ENCODE measurements at places on chromosomes 2 and 18.

DNA sequence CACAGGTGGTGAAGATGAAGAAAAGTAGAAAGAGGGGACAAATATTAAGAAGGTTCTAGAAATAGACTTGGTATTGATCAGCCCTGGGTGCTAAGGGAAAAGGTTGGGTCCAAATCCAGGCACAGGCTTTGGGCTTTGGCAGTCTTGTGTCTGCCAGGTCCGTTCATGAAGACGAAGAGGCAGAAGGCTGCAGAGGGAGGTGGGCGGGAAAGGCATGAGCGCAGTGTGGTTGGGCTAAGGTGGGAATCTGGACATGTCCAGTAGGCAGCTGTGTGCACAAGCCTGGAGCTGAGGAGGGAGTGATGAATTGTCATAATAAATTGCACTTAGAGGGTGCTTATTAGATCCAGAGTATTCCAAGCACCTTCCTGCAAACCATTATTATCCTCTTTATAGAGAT is 105.7 kb upstream of the TEX51 start:
- DNase-seq, result no peak

GRCh38 chr2:152500772-152501171 is 165.8 kb downstream of the FMNL2 start:
- DNase-seq, result no peak

DNA sequence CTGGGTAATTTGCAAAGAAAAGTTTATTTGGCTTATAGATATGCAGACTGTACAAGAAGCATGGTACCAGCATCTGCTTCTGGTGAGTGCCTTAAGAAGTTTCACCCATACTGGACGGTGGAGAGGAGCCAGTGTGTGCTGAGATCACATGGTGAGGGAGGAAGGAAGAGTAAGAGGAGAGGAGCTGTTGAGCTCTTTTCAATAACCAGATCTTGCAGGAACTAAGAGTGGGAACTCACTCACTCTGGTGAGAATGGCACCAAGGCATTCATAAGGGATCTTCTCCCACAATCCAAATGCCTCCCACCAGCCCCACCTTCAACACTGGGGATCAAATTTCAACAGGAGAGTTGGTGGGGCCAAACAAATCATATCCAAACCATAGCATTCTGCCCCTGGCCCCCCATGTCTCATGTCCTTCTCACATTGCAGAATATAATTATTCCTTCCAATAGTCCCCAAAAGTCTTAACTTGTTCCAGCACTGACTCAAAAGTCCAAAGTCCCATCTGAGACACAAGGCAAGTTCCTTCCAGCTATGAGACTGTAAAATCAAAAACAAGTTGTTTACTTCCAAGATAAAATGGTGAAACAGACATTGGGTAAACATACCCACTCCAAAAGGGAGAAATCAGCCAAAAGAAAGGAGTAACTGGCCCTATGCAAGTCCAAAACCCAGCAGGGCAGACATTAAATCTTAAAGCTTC is 11.7 kb upstream of the TMEM37 start:
- no peak for DNase-seq

GRCh38 chr18:35466334-35466733 is 31.4 kb downstream of the INO80C start:
- DNase-seq, result no peak

- no peak for DNase-seq
Measured at GRCh38 chr2:58899692-58900091, 658.6 kb upstream of the FANCL start.

DNA sequence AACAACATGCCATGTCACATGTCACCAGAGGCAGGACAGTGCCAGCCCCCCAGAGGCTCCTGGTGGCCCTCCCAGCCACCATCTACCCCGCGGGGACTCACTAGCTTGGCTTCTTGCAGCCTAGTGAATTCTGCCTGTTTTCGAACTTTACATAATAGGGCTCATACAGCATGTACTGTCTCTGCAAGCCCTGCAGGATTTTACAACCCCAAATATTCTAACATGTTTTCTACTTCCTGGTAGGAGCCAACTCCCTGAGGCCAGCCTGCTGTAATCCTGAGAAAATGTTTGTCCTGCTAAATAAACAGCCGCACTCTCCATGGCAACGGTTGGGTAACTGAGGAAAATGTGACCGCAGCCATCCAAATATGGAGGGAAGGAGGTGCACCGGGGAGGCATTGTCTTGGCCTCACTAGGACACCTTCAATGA is 2.7 kb downstream of the PER2 start:
- no peak for DNase-seq

GRCh38 chr2:1625281-1626001 is 118.9 kb downstream of the PXDN start:
- DNase-seq, result no peak

GRCh38 chr18:34514238-34514637 is 195.9 kb upstream of the DTNA start:
- no peak for DNase-seq

DNA sequence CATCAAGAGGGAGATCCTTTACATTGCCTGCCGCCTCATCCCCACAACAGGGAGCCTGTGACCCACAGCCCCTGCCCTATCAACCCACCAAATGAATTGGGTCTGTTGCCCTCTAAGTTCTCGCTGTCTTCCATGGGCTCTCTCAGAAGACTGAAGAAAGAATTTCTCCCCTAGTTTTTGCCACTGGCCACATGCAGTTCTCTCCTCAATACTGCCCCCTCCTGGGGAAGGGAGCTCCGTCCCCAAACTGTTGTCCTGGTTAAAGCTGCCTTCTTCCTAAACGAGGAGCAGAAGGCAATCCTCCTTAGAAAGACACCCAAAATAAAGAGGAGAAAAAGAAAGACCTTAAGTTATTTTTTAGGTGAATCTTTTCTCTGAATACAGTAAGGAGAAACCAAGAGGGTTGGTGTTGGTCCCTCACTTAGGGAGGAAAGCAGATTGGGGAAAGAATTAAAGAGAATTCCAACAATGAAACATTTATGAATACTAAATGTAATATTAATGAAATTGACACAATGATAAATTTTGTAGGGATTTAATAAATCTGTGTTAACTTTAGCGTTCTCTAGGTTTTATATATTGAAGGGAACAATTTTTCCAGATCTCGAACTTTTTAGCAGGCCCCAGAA is 31.1 kb upstream of the SATB2 start:
- peak; percentile 11 for DNase-seq

- DNase-seq, result no peak
Measured at GRCh38 chr2:105750735-105751134, 6.0 kb downstream of the NCK2 start.

DNA sequence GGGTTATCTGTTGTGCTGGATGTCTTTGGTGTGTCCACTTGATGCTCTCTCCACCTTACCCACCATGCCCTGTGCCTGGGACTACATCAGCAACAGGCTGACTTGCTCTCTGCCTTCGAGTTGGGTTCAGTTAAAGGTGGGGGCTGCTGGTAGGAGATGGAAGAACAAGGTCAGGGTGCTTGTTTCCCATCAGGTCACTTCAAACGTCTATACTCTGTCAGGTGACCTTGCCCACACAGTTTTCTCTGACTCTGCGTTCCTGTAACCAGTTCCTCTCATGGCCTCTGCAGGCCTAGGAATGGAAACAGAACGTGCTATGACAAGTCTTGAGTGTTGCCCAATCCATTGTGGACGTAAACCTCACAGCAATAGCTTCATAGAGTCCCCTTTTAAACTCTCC is 38.4 kb upstream of the PAPOLG start:
- DNase-seq, result no peak

GRCh38 chr2:38156436-38156835 is 80.5 kb upstream of the CYP1B1 start:
- no peak for DNase-seq

DNA sequence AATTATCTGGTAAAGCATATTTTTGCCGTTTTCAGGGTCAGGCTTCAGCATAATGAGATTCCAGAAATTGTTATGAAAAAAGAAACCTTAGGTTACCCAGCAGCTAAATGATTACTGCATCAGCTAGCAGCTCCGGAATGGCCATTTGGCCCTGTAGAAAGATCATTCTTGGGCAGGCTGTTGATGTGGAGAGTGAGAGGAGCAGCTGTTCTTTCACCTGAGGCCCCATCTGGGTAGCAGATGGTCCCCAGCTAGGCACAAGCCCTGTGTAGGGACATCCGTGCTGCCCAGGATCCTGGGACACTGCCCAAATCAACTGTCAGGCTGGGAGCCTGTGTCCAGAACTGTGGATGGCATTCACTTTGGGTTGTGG is 61.8 kb downstream of the NEDD4L start:
- no peak for DNase-seq

- no peak for DNase-seq
Measured at GRCh38 chr2:197296835-197297234, 13.7 kb downstream of the ANKRD44 start.

GRCh38 chr2:61978522-61978921 is 73.0 kb downstream of the COMMD1 start:
- no peak for DNase-seq

GRCh38 chr18:683531-683930 is 26.1 kb downstream of the TYMS start:
- no peak for DNase-seq

DNA sequence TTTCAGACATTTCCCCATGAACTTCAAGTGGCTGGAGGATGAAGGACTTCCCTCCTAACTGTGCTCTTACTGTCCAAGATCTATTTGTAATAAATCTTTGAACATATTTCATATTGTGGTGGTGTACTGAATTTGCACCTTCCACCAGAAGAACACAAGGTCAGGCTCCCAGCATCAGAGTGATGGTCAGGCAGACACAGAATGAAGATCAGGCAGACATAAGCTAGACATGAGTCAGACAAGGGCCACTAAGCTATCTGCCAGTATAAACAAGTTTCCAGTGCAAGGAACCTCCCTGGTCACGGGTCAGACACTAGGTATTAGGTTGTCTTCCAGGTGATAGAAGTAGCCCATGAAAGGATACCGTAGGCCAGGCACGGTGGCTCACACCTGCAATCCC is 20.0 kb downstream of the AQP12B start:
- DNase-seq, result no peak

DNA sequence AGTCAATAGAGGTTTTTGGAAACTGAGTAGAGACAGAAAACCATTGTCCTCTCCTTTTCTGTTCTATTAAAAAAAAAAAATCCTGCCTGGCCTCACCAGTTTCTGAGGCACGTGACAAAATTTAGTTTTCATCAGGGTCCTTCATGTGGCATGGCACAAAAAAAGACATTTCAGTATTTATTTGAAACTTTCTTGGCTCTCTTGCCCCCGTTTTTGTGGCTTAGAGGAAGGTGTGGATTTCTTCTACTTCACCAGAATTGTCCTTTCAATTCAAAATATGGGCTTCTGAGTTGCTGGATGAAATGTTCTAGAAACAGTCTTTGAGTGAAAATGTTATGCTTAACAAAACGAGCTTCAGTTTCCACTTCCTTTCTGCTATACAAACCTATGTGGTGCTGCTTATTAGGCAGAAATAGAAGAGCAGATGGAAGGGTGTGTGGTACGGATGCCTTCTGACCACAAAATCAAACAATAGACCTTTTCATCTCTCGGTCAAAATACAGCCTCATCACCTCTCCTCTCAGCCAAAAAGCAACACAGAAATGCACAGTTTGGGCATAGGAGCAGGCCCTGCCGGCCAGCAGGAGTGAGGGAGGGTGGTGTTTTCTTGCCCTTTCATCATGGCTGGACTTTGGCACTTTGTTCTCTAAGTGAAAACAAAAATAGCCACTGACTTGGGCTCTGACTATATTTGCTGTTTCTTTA is 89.2 kb downstream of the SH3RF3 start:
- no peak for DNase-seq

DNA sequence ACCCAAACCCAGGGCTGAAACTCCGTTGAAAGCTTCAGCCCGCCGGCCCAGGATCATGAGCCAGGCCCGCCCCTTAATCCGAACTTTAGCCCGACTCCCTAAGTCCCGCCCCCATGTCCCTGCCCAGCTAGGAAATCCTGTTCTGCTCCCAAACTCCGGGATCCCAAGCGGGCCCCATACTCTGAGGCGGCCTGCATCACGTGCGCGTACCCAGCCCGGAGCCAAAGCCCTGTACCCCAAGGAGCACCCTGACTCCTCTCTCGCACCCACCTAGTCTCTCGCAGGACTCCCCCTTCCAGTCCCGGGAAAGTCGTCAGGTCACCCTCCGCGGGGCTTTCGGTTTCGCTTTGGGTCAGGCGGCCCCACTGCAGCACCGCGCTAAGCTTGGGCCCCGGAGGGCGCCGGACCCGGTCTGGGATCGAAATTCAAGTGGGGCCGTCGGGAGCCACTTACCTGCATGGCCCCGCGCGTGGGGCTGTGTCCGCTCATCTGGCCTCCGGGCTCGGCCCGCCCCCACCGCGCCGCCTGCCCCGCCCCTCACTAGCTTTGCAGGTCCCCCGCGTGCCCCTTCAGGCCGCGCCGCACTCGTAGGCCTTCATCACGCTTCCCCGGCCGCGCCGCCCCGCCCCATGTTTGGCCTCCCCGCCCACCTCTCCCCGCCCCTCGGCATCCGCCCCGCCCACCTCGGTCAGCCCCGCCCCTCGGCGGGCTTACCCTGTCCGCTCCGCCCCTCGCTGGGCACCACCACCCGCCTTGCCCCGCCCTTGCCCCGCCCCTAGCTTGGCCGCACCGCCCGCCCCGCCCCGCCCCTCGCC is at the start of gene DNPEP:
Gene DNPEP (minus strand): TSS at position 607 of the 815 bp plus-strand sequence. CDS start 118 bp downstream, at position 489.
- no peak for DNase-seq

DNA sequence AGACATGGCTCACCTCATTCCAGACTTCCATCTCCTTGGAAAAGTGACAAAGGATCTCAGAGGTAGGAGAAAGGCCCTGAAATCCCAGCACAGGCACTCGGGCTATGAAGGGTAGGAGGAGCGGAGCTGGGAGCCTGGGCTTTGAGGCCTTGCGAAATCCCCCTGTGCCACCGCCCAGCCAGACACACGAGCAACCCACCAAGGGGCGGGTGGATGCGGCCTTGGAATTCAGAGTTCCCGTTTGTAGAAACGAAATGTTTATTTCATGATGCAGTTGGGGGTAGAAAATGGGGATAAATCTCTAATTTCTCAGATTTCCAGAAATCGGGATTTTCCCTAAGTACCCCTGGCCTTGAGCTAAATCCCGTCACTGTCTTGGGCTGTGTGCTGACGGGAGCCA is 177.1 kb upstream of the HDAC4 start:
- DNase-seq, result no peak

- DNase-seq, result no peak
Measured at GRCh38 chr2:24489465-24490180, 1.4 kb upstream of the NCOA1 start.

GRCh38 chr2:132037527-132038178 is 124.1 kb downstream of the ANKRD30BL start:
- no peak for DNase-seq

DNA sequence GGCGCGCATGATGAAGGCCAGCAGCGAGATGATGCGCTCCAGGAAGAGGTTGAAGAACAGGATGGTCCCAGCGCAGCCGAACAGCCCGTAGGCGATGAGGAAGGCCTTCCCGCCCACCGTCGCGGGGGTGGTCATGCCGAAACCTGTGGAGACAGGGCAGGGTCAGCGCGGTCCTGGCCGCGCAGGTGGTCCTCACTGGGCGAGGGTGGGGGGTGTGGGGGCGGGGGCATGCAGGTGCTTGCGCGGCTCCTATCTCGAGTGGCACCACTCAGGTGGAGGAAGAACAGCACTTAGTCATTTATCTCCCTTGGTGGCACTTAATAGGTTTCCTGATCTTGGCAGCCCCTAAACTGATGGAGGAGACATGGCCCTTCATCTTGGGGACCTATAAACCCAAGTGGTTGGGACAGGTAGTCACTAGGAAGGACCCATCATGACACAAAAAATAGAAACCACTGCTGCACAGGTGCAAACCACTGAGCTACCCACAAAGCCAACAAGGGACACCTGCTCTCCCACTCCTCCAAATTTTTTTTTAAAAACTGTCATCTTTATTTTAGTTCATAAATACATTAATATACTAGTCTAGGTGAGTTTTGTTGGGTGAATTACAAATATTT is 118.8 kb downstream of the MSH2 start:
- DNase-seq, result no peak

- no peak for DNase-seq
Measured at GRCh38 chr2:219812672-219813071, 185.2 kb downstream of the SLC4A3 start.
